NCI-H1930 (cell line): ENCODE measurements at places on chromosomes 6 and 20.

- DNase-seq, result no peak
Observed at GRCh38 chr6:6522709-6523108, 65.8 kb upstream of the LY86 start.

DNA sequence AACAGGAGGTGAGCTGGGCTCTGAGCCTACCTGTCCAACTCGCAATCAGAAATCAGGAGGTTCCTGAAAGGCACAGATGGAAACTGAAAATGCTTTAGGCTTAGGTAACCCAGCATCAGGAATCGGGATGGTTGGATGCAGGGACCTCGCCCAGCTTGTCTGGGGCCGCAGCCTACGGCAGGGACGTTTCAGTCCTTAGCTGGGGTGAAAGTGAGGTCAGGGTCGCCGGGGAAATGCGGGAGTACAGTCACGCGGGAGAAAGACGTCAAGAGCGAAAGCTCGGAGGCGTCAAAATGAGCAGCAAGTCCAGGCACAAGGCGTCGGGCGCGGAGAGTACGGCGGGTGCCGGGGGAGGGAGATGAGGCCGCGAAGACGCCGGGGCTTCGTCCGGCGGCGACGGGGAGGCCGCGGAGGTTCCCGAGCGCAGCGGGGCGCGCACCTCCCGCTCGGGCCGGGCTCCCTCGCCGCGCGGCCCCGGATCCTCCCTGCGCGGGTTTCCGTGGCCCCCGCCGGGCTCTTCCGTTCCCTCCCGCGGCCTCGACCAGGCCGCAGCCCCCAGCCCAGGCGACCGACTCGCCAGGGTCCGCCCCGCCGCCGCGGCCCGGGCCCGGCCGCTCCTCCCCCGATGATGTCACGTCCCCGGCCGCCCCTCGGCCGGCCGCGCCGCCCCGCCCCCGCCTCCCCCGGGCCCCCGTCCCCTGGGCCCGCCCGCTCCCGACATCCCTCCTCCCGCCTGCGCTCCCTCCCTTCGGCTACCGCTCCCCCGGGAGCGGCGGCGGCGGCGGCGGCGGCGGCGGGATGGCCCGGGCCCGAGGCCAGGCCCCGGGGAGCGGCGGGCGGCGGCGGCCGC lies at the start of gene EBF4:
Gene EBF4, plus strand, starts transcription at position 745 of the 850 bp plus-strand sequence. CDS start 866 bp downstream, outside the sequence.
- no peak for DNase-seq

DNA sequence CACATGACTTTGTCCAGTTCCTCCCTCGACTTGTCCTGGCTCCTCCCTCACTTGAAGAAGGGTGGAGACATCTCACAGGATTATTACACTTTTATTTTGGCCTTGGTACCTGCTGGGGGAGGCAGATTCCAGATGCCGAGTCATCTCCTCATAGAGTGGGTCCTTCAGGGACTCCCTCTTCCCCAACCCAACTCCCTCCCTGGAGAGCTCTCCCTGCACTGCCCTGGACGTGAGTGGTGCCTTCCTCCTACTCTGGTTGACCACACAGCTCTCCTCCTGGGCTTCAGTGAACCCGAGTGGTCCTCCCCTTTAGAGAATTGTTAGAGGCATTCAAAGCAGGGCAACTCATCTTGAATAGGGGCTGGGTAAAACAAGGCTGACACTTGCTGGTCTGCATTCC lies 40.9 kb upstream of the MC3R start:
- no peak for DNase-seq

GRCh38 chr20:57566803-57567459 lies 6.0 kb downstream of the PCK1 start:
- no peak for DNase-seq

- DNase-seq, result no peak
Observed at GRCh38 chr20:19213946-19214490, 1.6 kb downstream of the SLC24A3 start.

GRCh38 chr6:161459008-161459615 lies 185.3 kb upstream of the AGPAT4 start:
- DNase-seq, result no peak

DNA sequence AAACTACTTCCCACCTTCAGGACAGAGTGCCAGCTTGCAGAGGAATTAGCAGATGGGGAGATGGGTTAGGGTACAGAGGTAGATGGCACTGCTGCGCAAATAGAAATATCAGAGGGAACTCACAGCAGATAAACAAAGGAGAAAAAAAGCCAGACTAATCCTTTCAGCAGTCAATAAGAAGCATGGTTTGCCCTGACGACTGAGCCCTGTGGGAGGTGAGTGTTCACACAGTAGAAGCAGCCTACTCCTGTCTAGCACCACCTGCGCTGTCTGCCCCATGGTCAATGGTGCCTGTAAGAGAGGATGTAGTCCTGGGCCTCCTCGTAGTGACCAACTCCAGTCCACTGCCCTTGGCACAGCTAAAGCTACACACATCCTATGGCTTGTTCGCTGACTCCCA lies 174.1 kb downstream of the IBTK start:
- DNase-seq, result no peak

- DNase-seq, result no peak
Observed at GRCh38 chr20:57708694-57709673, 831 bp downstream of the PMEPA1 start.

DNA sequence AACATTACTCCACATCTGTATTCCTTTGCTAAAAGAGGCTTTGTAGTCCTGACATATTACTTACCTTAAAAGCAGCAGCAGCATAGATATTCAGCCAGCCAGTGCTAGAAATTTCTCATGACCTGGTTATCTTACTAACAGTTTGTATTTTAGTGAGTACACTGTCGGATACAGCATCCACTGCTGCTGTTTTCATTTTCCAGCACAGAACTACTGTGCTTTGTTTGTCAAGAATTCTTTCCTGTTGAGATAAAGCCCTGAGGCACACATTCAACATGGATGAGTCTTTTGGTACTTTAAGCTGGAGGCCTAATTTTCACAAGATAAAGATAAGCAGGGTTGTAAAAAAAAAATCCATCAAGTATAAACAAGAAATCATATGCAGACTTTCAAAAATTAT lies 311.2 kb upstream of the OPRM1 start:
- DNase-seq, result no peak

- no peak for DNase-seq
Observed at GRCh38 chr6:41228616-41229015, 467 bp downstream of the TREML4 start.

DNA sequence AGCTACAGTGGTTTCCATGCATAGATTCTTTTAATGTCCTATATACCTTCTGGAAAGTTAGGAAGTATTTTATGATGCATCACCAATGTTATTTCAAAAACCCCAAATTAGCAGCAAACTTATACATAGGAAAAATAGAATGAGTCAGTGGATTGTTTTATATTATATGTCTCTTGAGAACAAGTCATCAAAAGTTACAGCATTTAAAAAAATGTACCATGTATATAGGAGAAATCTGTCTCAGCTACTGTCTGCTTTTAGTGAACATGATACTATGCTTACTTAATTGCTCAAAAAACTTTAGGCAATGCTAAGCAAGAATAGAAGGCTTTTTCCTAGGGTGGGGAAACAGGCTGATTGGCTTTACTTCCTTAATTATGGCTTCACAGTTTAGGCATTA lies 365.3 kb downstream of the SAMD5 start:
- DNase-seq, result no peak

DNA sequence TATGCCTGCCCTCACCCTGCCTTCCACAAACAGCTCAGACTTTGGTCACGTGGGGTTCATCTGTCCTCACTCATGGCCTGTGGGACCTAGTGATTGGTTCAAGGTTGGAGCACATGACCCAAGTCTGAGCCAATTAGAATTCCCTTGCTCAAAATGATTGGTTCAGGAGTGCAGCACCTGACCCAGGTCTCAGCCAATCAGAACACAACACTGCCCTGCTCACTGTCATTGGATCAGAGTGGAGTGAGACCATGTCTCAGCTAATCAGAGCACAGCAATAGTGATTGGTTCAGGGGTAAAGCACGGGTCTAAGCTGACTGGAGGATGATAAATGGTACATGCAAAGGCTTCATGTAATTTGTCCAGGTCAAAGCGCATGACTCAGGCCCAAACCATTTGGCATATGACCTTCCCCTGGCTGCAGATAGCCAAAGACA lies 102.2 kb downstream of the PREX1 start:
- DNase-seq, result no peak

DNA sequence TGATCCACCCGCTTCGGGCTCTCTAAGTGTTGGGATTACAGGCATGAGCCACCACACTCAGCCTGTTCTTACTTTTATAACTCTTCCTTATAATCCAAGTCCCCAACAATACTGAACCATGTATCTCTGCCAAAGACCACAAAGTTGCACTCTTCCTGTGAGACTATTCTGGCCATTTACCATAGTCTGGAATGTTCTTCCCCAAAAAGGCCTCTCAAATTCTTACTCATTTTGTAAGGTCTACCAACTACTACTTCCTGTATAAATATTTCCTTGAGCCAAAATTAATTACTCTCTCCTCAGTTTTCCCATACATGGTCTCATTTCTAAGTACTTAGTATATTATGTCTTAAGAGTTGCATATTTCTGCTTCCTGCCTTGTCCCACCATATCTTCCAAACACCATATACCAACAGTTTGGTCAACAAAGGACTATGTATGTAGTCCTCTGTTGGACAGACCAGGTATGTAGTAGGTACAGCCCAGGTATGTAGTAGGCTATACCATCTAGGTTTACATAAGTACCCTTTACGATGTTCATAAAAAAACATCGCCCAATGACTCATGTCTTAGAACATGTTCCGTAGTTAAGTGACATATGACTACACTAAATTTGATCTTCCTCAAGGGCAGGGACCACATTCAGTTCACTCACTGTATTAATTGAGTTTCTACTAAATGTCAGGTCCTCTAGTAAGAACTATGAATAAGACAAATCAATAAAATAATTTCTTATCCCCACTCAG lies 22.0 kb downstream of the RANBP9 start:
- DNase-seq, result no peak

- peak; percentile 43 for DNase-seq
Observed at GRCh38 chr6:110178626-110179405, 654 bp downstream of the WASF1 start.

GRCh38 chr6:37499433-37500293 lies at the start of gene CCDC167:
Gene CCDC167, minus strand, starts transcription at chr6:37499893. Its CDS starts 30 bp downstream, at chr6:37499863.
- peak; percentile 98 for DNase-seq

DNA sequence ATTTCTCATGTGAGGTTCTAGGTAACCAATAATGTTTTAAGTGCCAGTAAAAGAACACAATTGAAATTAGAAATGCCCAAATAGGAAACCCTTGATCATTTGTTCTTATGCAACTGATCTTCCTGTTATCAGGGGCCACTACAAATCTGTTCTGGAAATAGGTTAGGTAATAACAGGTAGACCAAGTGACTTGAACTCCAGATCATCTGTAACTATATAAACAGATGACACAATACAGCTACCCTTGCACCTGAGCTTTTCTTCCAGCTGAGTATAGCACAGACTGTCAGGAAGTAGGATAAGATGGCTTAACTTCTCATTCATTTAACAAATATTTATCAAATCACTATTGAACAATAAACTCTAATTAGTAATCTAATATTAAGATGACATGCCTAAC lies 52.5 kb downstream of the MAN1A1 start:
- no peak for DNase-seq

GRCh38 chr6:91098006-91098405 lies 511.1 kb upstream of the MAP3K7 start:
- DNase-seq, result no peak

GRCh38 chr6:49782293-49782692 lies 4.8 kb downstream of the PGK2 start:
- no peak for DNase-seq

DNA sequence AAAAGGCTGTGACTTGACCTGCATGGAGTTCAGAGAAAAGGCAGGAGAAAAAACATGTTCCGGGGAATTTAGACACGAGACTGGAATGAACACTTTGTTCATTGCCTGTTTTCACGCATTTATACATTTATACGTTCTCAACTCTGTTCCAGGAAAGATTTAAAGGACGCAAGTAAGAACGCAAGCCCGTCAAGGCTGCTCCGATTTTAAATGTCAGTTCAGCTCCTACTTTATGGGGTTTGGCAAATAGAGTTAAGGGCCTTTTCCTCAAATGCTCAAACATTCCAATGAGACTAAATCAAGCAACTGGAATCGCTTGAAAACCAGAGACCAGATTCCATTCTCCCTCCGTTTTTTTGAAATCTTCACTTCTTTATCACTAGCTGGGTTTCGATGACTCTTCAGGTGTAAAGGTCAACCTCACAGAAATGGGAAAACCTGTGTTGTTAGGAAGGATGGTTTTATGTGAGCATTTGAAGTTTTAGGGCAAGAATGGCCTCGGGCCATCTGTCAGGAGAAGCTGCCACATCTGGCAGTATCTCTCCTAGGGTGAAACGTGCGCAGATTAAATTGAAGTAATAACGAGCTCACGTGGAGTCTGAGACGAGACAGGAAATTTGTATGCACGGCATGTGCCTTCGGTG lies 24.9 kb downstream of the TTLL2 start:
- no peak for DNase-seq

DNA sequence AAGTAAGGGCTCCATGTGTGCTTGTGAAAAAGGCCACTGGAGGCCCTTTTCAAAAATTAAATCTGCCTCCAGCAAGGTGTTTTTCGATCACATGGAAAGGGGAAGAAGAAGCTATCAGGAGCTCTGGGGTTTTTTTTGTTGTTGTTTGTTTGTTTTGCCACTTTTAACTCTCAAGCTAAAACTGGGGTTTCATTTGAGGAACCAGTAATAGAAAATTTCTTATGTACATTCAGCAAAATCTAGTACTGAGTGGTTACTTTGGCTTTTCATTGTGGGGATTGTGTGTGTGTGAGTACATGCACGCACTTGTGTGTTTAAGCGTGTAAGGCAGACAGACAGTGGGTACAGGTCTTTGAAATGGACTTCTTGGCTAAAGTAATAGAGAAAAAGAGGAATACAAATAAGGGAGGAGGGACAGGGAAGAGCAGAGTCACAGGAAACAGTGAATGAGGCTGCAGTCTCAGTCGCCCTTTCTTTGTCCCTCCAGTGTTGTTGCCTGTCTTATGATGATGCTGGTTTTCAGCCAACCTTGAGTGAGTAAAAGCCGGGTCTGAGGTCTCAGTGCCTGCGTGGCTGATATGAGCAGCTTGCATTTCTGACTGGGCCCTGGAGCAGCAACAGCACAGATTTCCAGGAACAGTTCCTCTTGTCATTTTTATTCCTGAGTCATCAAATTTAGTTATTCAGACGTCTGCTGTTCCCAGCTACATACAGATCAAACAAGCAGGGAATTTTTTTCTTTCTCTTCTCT lies 26.2 kb downstream of the SLC16A10 start:
- DNase-seq, result no peak

GRCh38 chr6:516213-516612 lies 124.7 kb downstream of the IRF4 start:
- DNase-seq, result no peak

DNA sequence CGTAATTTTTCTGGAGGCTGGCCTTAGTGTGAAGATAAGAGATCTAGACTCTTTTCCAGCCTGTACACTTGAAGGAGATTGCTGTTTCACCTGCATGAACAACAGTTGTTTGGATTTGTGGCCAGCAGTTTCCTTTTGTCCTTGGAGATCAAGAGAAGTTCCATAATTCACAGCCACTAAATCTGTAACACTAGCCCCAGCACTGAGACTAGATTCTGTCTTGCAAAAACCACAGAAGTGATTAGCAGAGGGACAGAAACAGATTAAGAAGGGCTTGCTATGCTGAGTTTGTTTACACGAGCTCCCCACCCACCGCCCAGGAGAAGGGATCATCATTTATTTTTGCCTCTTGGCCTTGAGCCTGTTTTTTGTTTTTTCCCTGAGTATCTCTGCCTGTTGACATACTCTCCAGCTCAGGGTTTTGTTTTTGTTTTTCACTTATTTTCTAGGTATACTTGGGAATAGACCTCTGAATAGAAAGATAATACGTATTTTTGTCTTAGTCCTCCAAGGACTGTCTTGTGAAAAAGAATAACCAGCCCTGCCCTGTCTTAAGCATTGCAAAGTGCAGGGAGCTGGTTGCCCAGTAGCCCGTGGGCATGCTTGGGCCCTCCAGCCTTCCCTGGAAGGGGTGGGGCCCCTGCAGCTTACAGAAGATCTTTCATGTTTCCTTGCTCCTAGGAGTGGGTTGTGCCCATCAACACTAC lies 93.1 kb upstream of the SOX4 start:
- DNase-seq, result no peak
